ENCODE measurements at places on chromosomes 3 and 15.

GRCh38 chr3:23645533-23646183, 160.1 kb upstream of the UBE2E1 start:
- DNase-seq, result no peak

GRCh38 chr3:135020181-135020580, 225.1 kb downstream of the EPHB1 start:
- no peak for DNase-seq

GRCh38 chr3:113659101-113659541, 37.3 kb downstream of the USF3 start:
- DNase-seq, result no peak

DNA sequence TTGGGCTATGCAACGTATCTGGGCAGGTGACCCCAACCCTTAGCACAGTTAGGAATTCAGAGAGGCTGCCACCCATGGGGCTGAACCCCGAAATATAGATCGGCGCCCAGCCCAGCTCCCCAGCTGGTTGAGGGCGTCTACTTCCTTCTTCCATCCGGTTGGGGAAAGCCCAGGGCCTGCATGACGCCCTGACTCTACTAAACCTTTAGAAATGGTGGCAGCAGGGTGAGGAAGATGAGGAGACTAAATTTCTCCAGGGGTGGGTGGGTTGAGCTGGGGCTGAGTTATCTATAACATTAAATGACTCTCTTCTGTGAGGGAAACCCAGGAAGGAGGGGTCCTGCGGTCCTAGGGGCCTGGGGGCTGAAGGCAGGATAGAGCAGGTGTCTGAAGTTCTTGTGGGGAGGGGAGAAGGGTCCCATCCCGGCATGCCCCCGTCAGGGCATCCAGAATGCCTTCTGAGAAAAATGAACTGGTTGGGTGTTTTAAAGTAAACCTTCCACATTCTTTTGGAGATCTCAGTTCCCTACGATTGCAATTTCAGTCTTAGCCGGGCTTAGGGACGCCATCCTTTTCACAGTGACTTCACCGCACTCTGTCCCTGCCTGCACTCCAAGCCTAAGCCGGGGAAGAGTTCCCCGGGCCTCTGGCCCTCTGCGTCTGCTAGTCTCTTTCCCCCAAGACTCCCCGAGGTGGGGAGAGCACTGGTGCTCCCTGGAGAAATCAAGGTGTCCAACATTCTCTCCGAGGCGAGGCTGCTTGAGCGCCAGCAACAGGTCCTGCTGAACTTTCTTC, 28.5 kb downstream of the NR2F2 start:
- DNase-seq, result no peak

GRCh38 chr3:151008699-151009098, 36.2 kb upstream of the CLRN1 start:
- no peak for DNase-seq

DNA sequence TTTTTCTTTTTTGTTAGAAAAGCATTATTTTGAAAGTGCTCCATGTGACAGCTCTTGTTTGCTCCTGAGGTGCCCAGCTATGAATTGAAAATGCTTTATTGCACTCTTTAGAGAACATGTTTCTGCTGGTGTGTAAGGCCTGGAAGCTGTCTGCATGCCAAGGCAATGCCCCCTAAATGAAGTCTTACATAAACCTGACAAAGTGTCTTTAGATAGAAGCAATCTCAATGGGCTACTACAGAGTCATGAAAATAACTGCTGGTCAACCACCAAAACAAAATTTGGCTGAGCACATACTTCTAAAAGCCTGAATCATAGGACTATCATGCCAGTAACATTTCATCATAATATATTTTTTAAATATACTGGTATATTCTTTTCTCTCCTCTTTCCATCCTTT, 178.7 kb downstream of the THRB start:
- no peak for DNase-seq

- DNase-seq, result no peak
Measured at GRCh38 chr3:147411238-147411814, 2.2 kb downstream of the ZIC1 start.

DNA sequence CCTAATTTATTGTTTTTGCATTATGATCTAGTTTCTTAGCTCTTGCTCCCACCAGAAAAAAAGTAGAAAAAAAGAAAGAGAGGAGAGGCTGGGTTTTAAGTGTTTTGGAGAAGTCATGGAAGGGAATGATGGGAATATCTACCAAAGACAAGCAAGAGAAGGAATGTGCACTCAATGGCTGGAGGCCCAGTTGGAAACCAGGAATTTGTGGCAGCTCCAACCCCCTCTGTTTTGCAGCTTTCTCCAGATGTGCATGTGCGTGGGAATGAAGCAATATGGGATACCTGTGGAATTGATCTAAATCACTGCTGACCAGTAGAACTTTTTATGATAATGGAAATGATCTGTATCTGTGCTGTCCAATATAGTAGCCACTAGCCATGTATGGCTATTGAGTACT, 27.1 kb downstream of the EIF2AK4 start:
- no peak for DNase-seq

DNA sequence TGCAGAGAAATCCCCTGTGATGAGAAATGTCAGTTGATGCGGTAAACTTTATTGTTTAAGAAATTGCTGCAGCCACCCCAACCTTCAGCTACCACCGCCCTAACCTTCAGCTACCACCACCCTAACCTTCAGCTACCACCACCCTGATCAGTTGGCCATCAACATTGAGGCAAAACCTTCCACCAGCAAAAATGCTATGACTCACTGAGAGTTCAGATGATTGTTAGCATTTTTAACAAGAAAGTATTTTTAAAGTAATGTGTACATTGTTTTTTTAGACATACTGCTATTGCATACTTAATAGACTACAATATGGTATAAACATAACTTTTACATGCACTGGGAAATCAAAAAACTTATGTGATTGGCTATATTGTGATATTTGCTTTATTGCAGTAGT, 30.0 kb downstream of the U2SURP start:
- DNase-seq, result no peak

DNA sequence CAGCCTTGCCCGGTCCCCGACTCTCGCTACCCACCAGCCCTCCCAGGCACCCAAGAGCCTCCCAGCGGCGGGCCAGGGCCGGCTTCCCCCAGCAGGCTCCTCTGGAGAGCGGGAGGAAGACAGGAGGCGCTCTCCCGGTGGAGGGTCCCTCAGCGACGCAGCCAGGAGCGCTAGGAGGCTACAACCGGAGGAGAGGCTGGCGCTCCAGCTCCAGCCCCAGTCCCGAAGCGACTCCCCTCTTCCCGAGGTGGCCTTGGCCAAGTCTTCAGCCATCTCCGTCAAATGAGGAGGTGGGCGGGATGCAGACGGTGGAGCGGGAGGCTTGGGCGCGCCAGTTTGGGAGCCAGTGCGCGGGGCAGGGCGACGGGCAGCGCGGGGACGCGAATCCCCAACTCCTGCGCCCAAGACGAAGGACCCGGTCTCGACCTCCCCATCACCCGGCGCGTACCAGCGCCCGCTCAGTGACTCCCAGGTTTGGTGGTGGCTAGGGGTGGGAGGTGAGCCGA, 722 bp downstream of the CHRNA3 start:
- no peak for DNase-seq

GRCh38 chr3:187957582-187957981, 196.4 kb upstream of the LPP start:
- DNase-seq, result no peak

DNA sequence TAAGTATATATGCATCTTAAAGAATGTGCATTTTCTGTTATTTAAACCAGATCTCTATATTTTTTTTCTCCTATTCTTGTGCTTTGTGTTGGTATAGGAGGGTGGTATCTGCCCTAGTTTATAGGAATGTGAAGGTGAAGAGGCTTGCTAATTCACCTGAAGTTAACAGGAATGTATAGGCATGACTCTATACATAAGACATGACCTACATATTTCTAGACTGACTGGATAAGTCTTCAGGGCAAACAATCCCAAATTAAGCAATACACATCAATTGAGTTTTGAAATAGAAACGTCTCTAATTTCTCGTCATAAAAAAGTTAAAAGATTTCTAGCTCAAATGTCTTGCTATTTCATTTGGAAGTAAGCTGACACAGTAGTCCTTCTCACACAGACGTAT, 410.0 kb downstream of the DIPK2A start:
- no peak for DNase-seq

DNA sequence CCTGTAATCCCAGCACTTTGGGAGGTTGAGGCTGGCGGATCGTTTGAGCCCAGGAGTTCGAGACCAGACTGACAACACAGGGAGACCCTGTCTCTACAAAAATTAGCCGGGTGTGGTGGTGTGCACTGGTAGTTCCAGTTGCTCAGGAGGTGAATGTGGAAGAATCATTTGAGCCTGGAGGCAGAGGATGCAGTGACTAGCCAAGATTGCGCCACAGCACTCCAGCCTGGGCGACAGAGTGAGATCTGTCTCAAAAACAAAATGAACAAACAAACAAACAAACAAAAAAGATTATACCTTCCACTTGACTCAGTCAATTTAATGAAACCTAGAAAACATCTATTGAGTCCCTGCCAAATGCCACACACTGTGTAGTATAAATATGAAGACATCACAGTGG, 30.5 kb upstream of the PHLDB2 start:
- DNase-seq, result no peak

- DNase-seq, result no peak
Measured at GRCh38 chr3:89260721-89261120, 153.3 kb downstream of the EPHA3 start.

DNA sequence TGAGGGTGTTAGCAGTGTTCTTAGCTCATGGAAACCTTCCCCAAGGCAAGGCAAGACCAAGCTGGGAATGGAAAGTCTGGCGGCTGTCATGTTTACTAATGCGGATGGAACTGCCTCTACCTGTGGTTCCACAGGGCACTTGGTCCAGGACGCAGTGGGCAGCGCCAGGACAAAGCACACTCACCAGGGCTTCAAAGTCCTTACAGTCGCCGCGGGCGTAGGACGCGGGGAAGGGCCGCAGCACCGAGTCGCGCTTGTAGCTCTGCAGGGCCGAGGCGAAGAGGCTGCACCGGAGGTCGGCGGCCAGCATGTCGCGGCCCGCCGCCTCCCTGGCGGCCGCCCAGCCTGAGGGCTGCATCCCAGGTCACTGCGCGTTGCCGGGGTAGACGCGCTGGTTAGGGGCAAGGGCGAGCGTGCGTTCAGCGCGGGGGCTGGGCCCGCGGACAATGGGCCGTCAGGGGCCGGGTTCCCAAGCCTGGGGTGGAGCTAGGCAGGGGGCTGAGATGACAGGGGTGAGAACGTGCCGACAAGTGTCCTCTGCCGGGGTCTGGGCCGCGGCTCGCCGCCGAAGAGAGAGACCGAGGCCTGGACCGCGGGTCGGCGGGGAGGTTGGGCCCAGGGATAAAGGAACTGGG, 497 bp downstream of the PARP16 start:
- DNase-seq, result no peak

GRCh38 chr3:184338511-184338945, 1.1 kb downstream of the FAM131A start:
- no peak for DNase-seq

DNA sequence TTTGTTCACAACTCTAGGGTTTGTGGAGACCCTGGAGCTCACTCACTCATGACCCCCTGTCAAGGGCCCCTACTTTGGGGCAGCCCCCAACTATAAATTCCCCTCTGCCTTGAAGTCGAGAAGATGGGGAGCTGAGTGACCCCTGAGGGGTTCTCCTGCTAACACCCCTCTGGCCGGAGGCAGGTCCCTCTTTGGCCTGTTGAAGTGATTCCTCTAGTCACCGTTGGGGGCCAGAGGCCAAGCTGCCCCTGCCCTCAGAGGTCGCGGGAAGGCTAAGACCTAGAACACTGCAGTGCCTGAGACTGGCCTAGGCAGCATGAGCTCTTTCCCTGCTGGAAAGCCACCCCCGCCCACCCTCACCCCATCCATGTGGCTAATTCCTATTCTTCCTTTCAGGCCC, 15.4 kb upstream of the SKOR1 start:
- no peak for DNase-seq

GRCh38 chr3:190266913-190267290, 55.3 kb downstream of the CLDN1 start:
- no peak for DNase-seq

- no peak for DNase-seq
Measured at GRCh38 chr3:43465109-43465508, 156.7 kb downstream of the ANO10 start.

- no peak for DNase-seq
Measured at GRCh38 chr3:104548401-104548800, 818.3 kb upstream of the ALCAM start.

GRCh38 chr15:39580485-39581241, at the start of gene THBS1:
THBS1 (plus strand) TSS chr15:39581079; CDS start chr15:39581858, 779 bp downstream.
- peak; percentile 38 for DNase-seq

- DNase-seq, result no peak
Measured at GRCh38 chr15:101248274-101248673, 3.6 kb downstream of the CHSY1 start.

DNA sequence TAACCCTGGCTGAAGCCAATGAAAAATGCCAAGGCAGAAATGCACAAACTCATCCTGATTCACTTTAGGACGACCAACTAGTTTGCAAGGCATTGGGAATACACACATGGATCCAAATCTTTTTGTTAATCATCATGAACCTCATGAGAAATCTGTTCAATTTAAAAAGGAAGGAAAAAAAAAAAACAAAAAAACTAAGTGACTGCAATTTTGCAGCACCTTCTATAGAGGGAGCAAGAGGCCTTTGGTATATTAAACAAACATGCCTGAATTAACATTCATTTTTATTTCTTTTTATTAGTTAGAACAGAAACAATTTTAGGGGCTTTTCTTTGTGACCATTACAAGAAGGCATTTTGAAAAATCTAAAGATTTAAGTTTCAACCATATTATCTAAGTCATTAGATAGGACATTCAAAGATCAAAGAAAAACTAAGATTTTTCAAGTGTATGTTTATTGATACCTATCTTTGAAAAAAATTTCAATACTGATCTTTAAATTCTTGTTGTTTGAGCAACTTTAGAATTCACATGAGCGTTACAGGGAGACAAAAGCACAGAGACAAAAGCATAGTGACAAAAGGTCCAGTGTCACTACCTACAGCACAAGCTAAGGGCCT, 182.4 kb downstream of the CBLB start:
- no peak for DNase-seq

GRCh38 chr3:107416886-107417285, 39.6 kb downstream of the CCDC54 start:
- DNase-seq, result no peak

DNA sequence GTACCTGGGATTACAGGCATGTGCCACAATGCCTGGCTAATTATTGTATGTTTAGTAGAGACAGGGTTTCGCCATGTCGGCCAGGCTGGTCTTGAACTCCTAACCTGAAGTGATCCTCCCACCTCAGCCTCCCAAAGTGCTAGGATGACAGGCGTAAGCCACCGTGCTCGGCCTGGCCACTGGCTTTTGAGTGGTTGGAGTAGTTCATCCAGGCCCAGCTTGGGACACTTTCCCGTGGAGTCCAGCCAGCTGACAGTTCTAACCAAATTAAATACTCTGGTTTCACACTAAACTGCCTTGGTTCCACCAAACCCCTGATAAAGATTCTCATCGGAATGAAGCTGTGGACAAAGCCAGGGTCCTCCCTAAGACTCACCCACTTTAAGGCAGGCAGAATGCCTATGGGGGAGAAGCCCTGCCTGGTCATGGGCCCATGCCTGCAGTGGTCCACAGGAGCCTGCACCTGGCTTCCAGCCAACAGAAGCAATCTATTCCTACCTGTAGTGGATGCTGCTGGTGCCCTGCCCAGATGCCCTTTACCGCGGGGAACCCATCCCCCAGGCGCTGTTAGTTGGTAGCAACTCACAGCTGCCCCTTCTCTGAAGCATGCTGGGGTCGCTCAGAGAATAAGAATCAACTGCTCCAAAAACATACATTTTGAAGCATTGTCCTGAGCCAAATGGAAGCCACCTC, 5.2 kb upstream of the SLC28A1 start:
- DNase-seq, result no peak

All from activated gamma-delta T cell treated with Interleukin-2 at 50 U/mL for 16 hours (primary cell).